GM23248 (cell line): ENCODE measurements at places on chromosomes 16 and 17. TPM values are rescaled to one million over a fixed set of nuclear protein-coding genes. Genes with fewer than 3 reads are reported as not detected.

PLK1 gene
- polyA plus RNA-seq, result 32.7 and 34.6 TPM in 2 replicates

GNG13 gene
- not detected in 2 replicates for polyA plus RNA-seq

CIAO2B gene
- polyA plus RNA-seq, result 173 and 182 TPM in 2 replicates

SNX20 gene
- polyA plus RNA-seq, result not detected in 2 replicates

ABCC11 gene
- polyA plus RNA-seq, result 0.23 and 0.29 TPM in 2 replicates

ANKFN1 gene
- polyA plus RNA-seq, result 0.16 and 0.64 TPM in 2 replicates

ZP2 gene
- polyA plus RNA-seq, result not detected in 2 replicates

MT1M gene
- 15.2 and 20.1 TPM in 2 replicates for polyA plus RNA-seq

ARHGAP27 gene
- 0.33 and 0.59 TPM in 2 replicates for polyA plus RNA-seq

DNASE1L2 gene
- polyA plus RNA-seq, result 0.80 and 0.89 TPM in 2 replicates

TBC1D3 gene
- polyA plus RNA-seq, result 0.15 TPM in 1 of 2 replicates, not detected in the other

SLC52A1 gene
- polyA plus RNA-seq, result not detected in 2 replicates

SLC6A2 gene
- not detected in 2 replicates for polyA plus RNA-seq
